CD4-positive, CD25-positive, alpha-beta regulatory T cell (primary cell): ENCODE measurements at places on chromosomes 2 and 18. TPM values are rescaled to one million over a fixed set of nuclear protein-coding genes. Genes with fewer than 3 reads are reported as not detected.

The CAVIN2 gene
- total RNA-seq: 16.5 TPM

- H3K36me3 ChIP-seq: no peaks in the 10 kb centered on the region
- no peak overlapping the region for H3K27ac ChIP-seq
- no peaks in the 10 kb centered on the region for H3K27me3 ChIP-seq
- DNase-seq: no peak
- no peaks in the 10 kb centered on the region for H3K4me1 ChIP-seq
These were observed 19.9 kb upstream of the SP3 start for GRCh38 chr2:173984866-173985604.

DNA sequence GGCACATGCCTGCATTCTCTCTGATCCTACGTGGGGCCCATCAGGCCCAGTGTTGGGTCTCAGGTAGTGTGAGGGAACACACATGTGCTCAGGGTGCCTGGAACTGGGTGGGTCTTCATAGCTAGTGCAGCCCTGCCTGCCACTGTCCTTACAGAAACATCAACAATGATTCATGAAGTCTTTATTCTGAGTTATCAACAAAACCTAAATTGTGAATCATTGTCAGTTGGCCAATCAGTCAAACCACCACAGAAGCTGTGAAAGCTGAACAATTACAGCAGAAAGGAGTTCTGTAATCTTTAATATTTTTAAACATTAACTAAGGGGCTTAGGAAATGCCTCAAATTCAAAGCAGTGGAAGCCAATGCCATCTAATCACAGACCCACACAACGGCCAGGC, 82.8 kb upstream of the ZNF521 start:
- no peak overlapping the region for H3K4me3 ChIP-seq
- H3K4me1 ChIP-seq: no peaks in the 10 kb centered on the region
- DNase-seq: no peak
- H3K36me3 ChIP-seq: no peaks in the 10 kb centered on the region

The XIRP2 gene
- total RNA-seq: 0.15 TPM

DNA sequence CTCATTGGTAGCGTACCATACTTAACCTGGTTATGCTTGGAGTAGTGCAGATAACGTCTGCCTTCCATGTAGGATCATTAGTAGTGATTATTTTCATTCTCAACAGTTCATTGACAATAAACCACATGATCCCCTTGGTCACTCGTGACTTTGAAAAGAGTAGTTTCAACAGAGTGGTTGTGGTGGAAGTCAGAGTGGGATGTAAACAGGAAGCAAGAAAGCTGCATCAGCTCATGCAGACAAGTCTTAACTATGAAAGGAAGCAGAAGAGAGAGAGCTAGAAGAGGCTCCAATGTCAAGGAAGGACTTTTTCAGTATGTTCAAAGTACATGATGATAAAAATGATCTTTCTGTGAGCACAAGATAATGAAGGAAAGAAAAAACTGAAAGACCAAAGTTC, 287.4 kb downstream of the MBD2 start:
- H3K27ac ChIP-seq: no peak overlapping the region
- DNase-seq: no peak
- no peaks in the 10 kb centered on the region for H3K4me1 ChIP-seq
- H3K36me3 ChIP-seq: no peaks in the 10 kb centered on the region
- H3K27me3 ChIP-seq: no peaks in the 10 kb centered on the region

DNA sequence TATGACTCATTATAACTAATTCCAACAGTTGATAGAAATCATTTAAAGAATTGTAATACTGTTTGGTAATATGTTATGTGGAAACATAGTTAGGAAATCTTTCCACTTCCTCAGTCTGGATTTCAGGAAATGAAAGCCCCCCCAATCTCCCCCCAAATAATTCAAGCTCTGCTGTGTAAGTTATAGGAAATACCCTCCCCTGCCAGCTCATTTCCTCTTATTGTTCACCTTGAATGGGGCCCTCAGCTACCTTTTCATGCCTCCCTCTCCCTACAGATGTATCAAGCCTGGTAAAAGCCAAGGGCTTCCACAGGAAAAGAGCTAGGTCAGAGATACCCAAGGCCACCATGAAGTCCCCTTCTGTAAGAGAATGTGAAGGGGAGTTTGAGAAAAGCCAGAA, 155.5 kb downstream of the CNTNAP5 start:
- no peaks in the 10 kb centered on the region for H3K36me3 ChIP-seq
- H3K27ac ChIP-seq: no peak overlapping the region
- H3K27me3 ChIP-seq: no peaks in the 10 kb centered on the region
- H3K4me3 ChIP-seq: no peak overlapping the region
- no peak for DNase-seq
